ENCODE measurements at places on chromosomes 7 and 10.

DNA sequence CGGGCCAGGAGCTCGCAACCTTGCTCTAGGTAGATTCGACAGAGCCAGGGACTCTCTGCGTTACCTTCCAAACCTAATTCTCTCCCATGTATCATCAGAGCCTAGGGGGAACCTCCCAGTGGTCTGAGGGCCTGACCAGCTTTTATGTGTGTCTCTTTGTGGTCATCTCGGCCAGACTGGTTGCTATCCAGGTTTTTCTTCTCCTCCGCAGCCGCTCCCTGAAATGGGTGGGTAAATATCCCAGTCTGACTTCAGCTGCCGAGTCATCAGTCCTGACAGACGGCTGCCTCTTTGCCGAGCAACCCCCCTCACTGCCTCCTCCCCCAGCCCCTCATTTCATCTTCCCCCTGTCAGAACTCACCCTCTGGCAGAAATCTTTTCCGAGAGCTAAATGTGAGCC is 578.1 kb downstream of the LRMDA start:
- no peak for DNase-seq

DNA sequence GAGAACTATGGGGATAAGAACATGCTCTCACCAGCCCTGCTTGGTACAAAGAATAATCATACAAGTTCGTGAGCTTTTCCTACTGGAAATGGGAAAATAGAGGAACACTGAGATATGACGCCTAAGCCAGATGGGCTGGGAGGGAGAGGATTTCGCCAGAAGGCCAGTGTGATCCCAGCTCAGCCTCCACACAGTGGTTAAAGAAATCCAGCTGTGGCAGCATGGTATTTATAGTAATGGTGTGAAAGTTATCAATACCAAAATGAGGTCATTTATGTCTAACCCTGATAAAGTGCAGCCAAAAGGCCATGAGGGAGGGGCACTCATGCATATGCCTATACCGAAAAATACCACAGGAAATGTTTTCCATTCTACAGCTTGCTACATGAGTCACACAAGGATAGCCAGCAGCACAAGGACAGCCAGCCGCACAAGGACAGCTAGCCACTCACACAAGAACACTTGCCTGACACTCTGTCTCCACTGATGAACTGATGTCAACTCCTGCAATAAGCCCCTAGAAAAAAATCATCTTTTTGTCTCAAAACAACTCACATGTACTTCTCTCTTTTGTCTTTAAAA is 49.4 kb downstream of the FRMPD2 start:
- DNase-seq = no peak

DNA sequence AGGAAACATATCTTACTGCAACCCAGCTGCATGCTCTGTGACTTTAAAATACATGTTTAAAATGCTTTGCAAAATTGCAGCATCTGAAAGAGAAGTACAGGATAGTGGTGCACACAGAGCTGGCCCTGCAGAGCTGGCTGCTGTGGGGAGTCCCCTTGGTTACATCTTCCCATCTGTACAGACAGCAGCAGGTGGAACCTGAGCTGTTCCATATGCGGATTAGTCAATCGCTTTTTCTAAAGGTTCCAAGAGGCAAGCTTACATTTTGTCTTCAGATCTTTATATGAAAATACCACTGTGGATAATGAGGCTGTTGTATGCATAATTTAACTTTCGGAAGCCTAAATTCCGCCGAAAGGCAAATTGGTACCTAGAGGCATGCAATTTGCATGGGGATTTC is 444.1 kb downstream of the NRG3 start:
- DNase-seq = no peak

GRCh38 chr7:2567679-2568278 is 9.0 kb downstream of the IQCE start:
- DNase-seq = no peak

DNA sequence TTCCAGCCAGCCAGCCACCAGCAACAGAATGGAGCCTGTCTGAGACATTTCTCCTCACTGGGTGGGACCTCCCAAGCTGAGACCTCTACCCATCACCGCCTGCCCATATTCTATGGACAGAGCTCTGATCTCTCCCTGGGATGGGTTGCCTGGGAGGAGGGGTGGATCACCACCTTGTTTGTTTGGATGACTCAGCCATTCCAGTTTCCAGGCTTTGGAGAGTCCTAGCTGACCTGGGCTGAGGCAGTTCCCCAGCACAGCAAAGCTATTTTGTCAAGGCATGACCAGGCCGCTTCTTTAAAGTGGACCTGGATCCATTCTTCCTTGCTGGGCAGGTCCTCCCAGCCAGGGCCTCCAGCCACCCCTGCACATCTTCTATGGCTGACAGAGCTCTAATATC is 982.3 kb downstream of the DNAJB9 start:
- no peak for DNase-seq

DNA sequence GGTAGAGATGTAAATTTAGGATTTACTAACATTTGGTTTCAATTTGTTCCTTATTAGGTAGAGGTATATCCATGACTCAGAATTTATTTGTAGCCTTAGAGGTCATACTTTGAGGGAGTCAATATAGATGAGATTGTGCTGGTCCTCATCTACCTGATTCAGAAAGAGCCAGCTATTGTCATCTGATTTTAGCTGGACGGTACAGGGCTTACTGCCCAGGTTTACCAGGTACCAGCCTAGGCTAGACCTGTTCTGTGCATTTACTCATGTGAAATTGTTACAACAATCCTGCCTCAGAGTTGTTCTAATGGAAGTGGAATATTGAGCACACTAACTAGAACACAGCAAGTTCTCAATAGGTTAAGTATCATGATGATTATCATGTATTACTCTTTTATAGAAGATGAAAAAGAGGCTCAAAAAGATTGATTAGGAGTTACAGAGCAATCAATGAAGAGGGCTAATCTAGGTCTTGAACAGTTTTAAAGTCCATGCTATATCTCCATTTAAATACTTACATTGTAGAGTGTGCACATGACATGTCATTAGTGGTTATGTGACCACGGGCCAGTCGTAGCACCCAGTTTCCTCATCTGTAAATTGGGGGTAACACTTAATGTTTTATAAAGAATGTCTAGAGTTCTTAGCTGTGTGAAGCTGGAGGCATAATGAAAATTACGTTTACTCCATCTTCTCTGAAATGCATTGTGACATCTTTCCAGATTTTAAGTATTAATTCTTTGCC is 42.1 kb downstream of the TRIM24 start:
- no peak for DNase-seq

DNA sequence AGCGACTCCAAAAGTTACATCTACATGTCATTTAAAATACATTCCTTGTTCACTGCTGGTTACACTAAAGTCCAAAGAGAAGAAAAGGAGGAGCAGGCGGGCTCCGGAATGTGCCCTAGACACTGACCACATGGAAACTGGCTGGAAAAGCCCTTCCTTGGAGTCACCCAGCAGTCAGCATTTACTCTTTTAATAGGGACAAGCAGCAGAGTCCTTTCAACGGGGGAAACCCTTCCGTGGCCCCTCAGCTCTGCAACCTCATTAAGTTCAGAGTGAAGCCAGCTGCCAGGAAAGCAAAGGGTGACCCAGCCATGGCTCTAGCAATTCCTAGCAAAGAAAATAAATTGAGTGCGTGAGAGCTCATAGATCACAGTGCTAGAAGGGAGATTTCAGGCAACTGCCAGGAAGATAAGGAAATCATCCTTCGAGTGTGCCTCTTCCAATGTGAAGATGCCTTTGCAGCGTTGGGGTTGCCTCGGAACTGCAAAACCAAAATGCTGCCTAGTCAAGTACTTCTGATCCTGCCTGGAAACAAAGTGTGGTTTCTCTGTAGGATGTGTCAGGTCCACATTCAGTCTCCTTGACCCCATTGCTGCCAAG is 101.6 kb downstream of the SORBS1 start:
- no peak for DNase-seq

GRCh38 chr7:40646717-40647116 is 511.9 kb downstream of the SUGCT start:
- no peak for DNase-seq

DNA sequence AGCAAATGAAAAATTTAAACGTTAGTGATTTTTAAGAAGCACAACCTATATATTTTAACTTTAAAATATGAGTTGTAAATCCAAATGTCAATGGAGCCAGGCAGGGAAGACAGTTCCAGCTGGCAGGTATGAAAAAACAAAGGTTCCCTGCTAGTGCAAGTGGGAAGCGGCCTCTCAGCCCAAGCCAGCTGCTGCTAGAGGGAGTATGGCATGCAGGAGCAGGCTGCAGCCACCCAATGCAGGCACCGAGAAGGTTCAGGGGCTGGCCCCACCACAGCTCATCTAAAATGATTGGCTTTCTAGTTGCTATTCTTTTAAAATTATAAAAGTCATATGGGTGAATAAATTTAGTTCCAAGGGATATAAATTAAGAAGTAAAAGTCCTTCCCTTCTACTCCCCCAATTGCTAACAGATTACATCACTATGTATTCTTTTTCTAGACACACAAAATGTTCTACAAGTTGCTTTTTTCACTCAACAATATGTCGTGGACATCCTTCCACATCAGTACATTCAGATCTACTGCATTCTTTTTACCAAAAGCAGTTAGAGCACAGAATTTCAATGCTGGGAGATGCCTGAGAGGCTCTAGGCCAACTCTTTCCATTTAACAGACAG is 69.3 kb downstream of the SGMS1 start:
- no peak for DNase-seq

DNA sequence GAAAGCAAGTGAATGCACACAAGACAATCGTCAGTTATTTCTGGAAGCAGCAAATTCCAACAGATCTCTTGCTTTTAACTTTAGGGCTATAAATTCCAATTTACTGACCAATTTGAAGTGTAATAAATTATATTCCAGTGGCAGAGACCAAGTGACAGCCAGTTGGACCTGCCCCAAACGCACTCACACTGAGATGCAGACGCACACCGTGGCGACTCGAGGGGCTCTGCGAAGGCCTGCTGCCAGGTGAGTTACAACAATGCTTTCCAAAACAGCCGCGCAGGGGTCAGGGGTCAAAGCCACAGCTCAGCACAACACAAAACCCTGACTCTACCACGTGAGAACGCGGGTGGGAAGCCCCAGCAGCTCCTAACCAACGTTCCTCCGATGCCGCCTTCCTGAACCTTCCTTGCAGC is 97.4 kb downstream of the ZRANB1 start:
- no peak for DNase-seq

- DNase-seq = no peak
These were observed 1.0 kb downstream of the SYPL1 start for GRCh38 chr7:106110885-106111654.

GRCh38 chr7:16883918-16884317 is 2.1 kb upstream of the AGR3 start:
- DNase-seq = no peak

DNA sequence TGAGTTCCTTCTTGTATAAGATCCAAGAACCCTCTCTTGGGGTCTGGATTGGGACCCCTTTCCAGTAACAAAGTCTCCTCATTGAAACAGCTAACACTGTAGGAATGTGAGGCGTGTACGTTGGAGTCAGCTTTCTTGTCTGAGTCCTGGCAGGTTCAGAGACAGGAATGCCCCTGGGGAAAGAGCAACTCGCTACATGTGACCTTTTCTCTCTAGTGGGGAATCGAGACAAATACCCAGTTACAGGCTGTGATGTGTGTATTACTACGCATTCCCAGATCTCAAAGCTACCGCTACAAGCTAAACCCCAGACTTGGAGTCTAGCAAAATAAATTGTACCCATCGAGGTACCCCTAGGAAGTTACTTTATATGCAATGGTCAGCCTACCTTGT is 85.6 kb upstream of the FRMD4A start:
- no peak for DNase-seq

- DNase-seq = no peak
These were observed 273.5 kb downstream of the FGFR2 start for GRCh38 chr10:121324678-121325213.
